ENCODE measurements at places on chromosomes 4 and X. TPM values are rescaled to one million over a fixed set of nuclear protein-coding genes. Genes with fewer than 3 reads are reported as not detected.

DNA sequence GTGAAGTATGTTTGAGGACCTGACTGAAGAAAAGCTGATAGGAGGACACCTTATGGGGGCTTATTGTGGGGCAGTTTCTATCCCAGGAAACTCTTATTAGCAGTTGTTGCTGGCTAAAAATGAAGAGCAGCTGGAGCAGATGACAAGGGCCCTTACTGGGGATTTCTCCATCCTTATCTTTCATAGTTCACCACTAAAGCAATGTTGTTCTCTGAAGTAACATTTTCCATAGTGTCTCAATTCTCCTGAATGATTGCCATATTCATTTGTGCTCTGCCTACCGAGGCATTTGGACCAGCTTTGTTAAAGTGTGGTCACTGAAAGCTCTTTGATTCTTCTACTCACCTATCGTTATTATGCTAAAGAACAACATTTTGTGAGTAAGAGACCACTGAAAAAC, 7.7 kb downstream of the ENOX2 start:
- DNase-seq: no peak

GRCh38 chrX:69314436-69315348, 149.4 kb upstream of the PJA1 start:
- DNase-seq: no peak

GRCh38 chr4:126850286-126850685, 782.5 kb upstream of the INTU start:
- DNase-seq: peak; percentile 85

DNA sequence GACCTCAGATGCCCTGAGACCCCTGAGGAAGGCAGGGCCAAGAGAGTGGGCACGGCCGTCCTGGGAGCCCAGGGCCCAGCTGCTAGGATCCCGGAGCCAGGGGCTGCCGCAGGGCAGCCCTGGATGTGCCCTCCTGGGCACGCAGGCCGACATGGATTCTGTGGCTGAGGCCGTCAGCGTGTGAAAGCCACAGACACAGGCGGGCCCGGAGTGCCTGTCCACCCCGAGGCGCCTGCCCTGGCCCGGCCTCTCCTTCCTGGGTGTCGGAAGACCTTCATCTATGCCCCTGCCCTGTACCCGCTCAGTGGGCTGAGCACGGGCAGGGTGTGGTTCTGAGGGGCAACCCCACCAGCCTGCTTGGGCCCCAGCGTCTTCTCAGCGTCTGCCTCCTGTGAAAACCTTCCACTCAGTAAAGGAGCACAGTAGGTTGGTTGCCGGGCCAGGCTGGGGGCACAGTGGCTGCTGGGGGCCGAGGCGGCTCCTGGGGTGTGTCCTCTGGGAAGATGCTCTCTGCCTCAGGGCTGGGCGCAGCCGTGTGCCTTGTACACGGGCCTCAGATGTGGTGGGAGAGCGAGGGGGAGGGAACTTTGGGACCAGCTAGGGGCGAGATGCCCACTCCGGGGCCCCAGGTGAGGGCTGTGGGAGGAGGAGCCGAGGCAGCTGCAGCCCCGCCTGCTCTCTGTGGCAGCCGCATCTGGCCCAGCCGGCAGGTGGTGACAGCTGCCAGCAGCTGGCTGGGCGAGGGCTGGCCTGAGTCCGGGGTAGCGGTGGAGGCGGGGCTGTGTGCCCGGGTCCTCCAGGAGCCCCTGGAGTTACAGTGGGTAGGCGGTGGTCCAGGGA, 20.8 kb downstream of the FGFRL1 start:
- no peak for DNase-seq

- no peak for DNase-seq
Observed at GRCh38 chrX:63935835-63936234, 150.8 kb upstream of the ARHGEF9 start.

GRCh38 chr4:122661176-122662160, 40.6 kb upstream of the IL21 start:
- no peak for DNase-seq

- no peak for DNase-seq
Observed at GRCh38 chrX:78321809-78322208, 5.6 kb downstream of the CYSLTR1 start.

DNA sequence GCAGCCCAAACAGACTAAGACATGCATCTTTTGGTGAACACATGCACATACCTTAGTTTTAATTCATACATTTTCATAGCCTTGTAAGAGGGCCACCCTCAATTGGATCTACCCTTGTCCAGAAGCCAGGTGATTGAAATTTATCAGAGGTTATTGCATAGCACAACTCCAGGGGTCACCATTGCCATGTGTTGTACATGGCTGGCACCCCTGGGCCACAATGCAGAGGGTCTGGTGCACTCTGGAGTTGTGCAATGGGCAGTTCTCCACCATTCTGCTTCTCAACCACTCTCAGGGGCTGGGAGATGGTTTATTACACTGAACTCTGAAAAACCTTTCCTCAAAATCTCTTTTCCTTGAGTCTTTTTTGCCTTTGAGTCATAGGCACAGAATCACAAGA, 184.4 kb upstream of the CXorf66 start:
- no peak for DNase-seq

DNA sequence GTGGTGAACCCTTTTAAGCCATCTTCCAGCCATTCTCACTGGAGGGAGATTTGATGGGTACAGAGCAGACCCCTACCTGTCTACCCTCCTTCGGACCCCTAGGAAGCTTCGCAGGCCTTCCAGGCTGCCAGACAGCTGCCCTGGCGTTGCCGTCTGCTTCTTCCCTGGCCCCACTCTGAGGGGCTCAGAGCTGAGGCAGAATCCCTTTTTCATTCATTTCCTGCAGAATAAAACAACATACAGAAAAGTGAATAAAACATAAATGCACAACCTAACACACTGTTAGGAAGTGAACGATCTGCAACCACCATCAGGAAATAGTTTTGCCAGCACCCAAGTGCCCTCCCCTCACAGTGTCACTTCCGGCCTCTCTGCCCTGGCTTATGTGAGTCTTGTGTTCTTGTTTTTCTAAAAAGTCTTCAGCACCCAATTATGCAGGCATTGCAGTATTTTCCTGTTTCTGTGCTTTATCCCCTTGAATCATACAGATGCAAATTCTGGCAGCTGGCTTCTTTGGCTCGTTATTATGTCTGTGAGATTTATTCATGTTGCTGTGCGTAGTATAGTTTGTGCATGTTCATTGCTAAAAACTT, 5.6 kb upstream of the ADD1 start:
- DNase-seq: no peak

GRCh38 chr4:147354237-147354636, 126.7 kb upstream of the EDNRA start:
- DNase-seq: no peak

SMC1A gene
- polyA plus RNA-seq: 79.4 TPM

ADH1C gene
- polyA plus RNA-seq: not detected

Measured in A549 (cell line).